Activated CD4-positive, alpha-beta T cell treated with anti-CD3 and anti-CD28 coated beads, Interleukin-2, Interleukin-6, amounts not matched to agents 100 ng/mL and 50 ng/mL, durations not matched to agents 16 hours and 8 hours (primary cell): ENCODE measurements at places on chromosomes 3 and 15.

DNA sequence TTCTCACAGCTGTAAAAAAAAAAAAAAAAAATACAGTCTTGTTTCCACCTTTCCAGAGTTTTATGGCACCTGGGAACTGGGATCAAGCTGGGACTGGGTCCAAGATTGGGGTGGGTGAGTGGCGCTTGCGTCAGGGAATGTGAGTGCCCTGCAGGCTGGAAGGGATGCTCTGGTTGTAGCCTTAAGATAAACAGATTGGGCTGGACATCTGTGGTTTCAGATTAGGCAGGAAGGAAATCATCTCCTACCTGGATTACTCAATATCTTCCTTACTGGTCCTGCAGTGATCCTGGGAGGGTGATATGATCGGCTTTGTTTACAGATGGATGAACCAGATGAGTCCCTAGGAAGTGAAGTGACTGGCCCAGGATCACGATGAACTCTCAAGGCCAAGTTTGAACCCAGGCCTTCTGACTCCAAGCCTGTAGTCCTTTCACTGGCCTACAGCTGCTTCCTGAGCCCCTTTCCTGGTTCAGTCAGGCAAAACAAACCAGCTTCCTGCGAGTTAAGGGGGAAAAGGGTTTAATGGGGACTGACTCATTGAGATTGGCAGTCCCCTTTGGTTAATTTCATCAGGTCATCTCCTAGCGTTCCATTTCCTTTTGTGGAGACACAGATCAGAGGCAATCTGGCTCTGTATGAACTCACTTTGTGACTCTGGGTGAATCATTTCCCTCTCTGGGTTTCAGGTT, 179.8 kb downstream of the THSD4 start:
- peak; percentile 7 for DNase-seq

DNA sequence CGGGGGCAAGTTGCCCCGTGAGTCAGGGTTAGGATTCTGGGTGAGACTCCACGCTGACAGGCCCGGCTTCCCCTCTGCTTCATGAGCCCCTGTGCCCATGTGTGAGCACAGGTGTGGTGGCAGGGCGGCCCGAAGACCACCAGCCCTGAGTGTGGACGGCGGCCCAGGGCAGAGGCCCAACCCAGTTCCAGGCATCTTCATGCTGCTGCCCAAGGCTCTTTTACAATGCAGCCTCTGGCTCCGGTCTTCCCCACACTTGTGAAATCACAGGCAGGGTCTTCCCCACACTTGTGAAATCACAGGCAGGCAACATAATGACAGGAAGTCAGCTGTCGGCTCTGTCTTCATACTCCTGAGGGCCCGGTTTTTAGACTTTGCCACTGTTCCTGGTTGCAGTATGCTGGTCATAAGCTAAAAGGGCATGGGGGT, 78.8 kb downstream of the AAGAB start:
- peak; percentile 55 for DNase-seq

DNA sequence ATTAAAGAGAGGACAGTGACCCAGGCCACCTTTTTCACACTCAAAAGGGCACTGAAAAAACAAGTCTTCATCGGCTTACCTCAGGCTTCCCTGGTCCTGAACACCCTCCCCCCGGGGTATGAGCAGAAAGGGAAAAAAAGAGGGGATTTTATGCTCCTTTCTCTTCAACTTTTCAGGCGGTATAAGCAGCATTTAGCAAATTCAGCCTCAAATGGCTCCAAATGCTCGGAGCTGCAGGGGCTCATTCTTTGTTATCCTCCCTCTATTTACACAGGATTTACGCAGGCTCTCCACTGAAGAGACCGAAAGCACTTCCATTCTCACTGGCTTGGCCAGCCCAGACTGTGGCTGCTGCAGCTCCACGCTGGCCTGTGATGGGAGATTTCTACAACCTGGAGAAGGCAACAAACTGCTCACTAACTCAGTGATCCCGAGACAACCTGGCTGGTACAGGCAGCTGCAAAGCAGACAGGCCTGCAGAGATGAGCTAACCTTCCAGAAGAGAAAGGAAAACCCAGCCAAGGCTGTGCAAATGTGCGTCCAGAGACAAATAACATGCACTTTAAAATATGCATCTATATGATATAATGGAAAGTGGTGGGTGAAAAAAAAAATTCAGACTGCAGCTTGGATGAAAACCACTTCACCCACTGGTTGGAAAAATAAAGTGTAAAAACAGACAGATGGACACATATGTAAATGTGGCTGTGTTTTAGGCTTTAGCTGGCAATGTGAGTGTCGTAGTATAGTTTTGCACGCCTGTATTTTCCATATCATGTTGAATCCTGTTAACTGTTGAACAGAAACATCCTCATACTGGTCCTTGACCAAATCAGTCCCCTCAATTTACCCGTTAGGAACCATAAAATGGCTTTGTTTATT, 54.2 kb downstream of the MEIS2 start:
- no peak for DNase-seq

DNA sequence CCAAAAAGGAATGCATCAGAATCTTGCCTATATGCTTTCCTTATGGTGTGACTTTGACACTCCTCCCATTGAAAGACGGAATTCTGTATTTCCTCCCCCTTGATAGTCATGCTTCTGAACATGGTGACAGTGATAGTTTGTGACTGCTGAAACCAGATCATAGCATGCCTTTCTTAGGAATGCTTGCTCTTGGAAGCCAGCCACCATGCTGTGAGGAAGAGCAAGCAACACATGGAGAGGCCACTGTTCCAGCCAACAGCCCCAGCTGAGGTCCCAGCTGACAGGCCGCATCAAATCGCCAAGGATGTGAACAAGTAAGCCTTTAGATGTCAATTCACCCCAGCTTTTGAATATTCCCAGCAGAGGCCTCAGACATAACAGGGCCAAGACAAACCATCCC, 100.1 kb downstream of the IGF2BP2 start:
- DNase-seq = no peak

- no peak for DNase-seq
These were observed 79.7 kb upstream of the PRR20G start for GRCh38 chr3:127367593-127367992.

DNA sequence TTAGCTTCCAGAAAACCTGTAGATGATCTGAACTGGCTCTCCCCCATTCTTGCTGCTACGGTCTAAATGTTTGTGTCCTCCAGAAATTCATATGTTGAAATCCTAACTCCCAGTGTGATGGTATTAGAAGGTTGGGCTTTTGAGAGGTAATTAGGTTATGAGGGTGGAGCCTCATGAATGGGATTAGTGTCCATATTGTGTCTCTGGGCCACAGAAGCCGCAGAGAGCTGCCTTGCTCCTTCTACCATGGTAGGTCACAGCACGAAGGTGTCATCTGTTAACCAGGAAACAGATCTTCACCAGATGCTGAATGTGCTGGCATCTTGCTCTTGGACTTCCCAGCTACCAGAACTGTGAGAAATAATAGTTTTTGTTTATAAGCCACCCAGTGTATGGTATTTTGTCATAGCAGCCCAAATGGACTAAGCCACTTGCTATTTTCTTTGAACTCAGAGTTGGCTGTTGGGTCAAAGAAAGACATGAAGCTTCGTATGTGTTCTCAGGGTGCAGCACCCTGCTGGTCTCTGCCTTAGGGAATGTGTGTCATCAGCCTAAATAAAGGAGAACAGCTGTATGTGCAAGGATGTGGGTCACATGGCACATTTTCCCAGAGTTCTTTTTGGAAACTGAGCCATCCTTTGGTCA, 317.5 kb upstream of the SLCO3A1 start:
- no peak for DNase-seq

DNA sequence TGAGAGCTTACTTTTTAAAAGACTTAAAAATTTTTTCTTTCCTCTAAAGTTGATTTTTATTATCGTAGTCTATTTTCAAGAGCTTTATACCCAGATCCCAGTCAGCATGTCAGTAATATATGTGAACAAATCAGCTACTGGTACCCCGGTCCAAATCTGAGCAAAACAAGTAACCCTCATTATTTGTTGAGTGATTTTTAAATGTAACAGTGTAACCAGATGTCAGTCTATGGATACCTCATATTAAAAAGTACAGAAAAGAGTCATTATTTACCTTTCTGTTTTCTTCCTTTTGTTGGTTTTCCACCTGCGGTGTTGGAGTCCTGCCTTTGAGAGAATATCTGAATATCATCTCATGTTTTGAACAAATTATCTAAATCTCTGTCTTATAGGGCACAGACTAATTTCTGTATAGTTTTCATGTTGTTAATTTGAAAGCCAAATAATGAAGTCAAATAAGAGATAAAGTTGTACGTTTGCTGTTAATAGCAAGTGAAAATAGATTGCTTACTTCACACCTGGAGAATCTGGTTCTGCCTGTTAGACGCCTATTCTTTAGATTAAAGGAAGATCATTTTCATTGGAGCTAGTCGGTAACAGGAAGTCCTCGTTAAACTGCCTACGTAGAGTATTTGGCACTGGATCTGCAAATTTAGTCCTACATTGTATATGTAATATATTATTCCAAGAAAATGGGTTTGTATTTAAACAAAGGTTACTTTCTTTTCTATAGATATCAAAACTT, at the start of gene STX19:
STX19 (minus strand) TSS at position 505 of the 745 bp plus-strand sequence. CDS start 13,328 bp downstream, outside the sequence.
- no peak for DNase-seq

GRCh38 chr3:24713516-24713915, 218.9 kb upstream of the THRB start:
- DNase-seq = no peak

GRCh38 chr3:95217661-95218060, 1154.8 kb downstream of the NSUN3 start:
- DNase-seq = no peak

- peak; percentile 64 for DNase-seq
These were observed 54.0 kb downstream of the B3GNT5 start for GRCh38 chr3:183306798-183307671.
